ENCODE measurements at places on chromosomes 12 and 14.

DNA sequence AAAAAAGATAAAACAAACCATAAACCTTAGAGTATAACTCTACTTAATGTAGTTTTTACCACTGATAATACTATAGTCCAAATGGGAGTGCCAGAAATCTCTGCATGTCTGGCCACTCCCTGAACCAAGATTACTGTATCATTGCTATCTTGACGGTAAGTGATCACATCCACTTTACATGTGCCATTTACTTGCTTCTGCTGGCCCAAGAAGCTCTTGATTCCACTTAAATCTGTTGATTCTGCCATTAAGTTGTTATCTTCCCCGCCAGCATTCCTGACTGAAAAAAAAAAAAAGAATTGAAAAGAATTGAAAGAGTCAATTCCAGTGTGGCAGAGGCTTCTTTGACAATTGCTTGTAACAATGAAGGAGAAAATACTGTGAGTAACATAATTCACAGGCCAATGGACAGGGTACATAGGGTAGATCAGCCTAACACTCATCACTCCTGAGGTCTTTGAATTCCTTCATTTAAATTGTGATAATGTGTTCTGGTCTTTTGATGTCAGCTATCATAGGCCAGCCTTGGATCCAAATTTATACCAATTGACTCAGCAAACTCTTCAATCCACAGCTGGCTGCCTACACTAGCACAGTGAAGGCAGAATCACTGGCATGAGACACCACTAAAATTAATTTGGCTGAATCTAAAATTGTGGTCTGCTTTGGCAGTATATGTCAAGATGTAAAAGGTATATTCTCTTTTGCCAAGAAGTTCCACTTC, 665.2 kb upstream of the FLRT2 start:
- no peak for DNase-seq

- no peak for DNase-seq
Measured at GRCh38 chr12:83318386-83319098, 631.8 kb downstream of the TMTC2 start.

- no peak for DNase-seq
Measured at GRCh38 chr12:71999795-72000194, 61.1 kb downstream of the TPH2 start.

DNA sequence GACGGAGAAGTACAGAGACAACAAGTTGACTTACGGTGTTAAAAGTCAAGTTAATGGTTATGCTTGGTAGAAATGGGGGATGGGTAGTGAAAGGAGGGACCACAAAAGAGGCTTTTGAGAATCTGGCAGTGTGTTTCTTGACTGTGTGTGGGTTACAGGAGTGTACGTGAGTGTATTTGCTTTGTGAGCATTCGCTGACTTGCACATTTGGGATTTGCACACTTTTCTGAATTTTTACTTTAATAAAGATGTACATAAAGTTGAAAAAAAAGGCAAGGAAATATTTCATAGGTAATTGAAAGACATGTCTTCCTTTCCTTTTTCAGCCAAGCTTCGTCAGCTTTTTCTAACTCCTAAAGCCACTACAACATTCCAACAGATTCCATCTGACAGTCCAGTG, 28.6 kb upstream of the CCDC91 start:
- no peak for DNase-seq
